CD4-positive, alpha-beta T cell treated with Interleukin-4 for 1 hour (primary cell): ENCODE measurements at places on chromosomes 12 and 14.

DNA sequence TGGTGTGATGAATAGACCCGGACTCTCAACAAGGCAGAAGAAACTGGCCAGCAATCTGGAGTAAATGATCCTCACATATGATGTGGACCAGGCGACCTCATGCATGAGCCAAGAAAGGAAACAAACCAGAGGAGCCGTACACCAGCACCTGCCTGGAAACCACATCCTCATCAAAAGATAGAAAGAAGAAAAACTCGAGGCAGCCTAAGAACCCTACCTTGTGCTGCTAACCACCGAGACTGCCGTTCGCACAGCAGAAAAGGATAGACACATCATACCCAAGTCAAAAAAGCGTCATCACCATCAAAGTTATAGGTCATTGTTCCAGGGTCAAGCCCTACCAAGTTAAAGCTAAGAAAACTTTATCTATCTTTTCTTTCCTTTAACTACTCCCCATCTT is 66.7 kb downstream of the RESF1 start:
- peak; percentile 40 for DNase-seq

- DNase-seq, result peak; percentile 45
These were observed 90.6 kb downstream of the PAPOLA start for GRCh38 chr14:96592591-96593386.

GRCh38 chr12:118137148-118137678 is 1.3 kb downstream of the PEBP1 start:
- no peak for DNase-seq

DNA sequence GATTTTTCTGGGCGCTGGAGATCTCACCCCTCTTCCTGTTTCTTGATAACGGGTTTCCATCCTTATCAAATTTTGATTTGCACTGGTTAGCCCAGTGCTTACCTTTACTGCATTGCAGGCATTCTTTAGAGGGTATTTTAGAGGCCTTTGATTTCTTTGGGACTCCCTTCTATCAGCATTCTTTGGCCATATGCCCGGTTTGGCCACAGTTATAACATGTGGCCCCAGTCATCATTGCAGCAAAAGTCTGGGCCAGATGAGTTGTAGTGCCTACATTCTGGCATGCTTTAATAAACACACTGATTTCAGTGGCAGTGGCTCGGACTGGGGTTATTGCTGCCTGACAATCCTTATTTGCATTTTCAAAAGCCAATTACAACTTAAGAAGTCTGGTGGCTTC is 82.3 kb downstream of the KCNMB4 start:
- no peak for DNase-seq

DNA sequence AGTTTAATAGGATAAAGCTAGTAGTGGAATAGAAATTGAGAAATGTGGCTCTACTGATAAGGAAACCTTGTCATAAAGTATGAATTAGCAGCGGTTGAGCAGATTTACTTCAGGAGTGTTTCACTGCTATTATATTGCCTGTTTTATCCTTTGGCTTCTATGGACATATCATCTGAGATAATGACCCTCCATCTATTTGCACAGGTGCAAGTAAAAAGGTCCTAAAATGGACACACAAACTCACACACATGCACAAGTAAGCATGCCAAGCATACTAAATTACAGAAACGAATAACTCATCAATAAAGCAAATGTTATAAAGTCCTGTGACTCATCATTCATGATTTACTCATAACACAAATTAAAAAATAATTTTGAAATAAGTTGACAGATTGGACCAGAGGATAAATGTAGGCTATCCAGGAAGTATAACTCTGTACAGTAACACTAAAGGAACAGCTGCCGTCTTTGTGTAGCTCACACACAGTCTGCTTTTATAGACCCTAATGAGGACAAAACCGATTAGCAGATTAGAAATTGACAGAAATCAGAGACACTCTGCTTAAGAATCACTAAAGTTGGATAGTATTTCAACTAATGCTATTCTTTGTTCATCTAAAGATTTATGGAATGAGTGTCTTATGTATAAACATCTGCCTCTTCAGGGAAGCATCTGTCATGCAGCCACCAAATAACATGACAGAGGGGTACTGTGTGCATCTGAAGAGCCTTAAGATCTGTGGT is 73.9 kb downstream of the SYT1 start:
- no peak for DNase-seq

GRCh38 chr12:74021937-74022336 is 515.7 kb upstream of the ATXN7L3B start:
- no peak for DNase-seq

GRCh38 chr14:24397639-24398292 is 1.0 kb upstream of the NYNRIN start:
- no peak for DNase-seq

DNA sequence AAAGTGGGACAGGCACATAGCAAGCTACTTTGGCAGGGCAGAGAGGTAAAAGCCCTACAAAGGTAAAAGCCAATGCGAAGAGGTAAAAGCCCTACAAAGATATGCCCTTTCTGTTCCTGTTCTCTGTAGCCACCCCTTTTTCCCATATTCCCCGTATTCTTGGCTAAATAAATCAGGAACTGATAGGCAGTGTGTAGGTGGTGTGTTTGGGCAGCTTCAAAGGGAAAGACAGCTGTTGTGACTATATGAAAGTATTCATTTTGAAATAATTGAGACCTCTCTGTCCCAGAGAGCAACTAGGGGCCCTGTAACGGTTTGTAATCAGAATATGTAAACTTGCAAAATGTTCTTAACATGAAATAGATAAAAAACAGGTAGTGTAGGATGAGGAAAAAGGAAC is 11.3 kb upstream of the SLC41A2 start:
- DNase-seq, result no peak

- DNase-seq, result no peak
These were observed 176.3 kb downstream of the ESR2 start for GRCh38 chr14:64117671-64118402.

- DNase-seq, result no peak
These were observed 105.0 kb downstream of the SNAPC1 start for GRCh38 chr14:61866932-61867920.

- no peak for DNase-seq
These were observed 3.3 kb upstream of the NAA25 start for GRCh38 chr12:112111931-112112330.

- DNase-seq, result no peak
These were observed 24.2 kb downstream of the NUAK1 start for GRCh38 chr12:106114447-106115068.

DNA sequence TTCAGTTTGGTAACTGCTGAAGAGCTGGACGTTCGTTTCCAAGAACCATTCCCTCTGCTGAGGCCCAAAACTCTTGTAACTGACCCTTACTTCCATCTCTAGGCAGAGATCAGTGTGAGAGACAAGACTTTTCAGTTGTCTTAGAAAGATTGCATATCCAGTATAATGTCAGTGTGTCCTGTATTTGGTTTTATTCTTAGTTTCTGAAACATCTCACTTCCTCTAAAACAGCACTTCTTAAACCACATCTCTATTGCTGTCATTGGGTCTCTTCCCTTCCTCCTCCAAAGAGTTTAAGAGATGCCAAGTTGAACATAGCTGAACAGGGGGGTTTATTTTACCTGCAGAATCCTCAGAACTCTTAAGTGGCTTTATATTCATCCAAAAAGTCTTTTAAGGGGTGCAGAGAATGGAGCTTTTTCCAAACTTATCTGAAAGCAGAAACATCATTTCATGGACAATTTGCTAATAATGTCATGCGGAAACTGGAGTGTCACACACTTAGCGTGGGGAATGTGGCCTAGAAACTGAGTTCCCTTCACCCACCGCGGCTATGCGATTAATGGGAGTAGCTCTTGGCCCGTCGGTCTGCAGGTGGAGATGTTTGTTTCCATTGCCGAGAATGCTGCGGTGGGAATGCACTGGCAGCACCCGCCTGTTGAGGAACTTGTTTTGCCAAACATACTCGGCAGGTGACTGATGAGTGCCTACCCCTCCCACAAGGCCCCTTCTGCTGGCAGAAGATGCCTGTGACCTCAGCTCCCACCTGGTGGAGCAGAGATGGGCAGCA is 148.2 kb downstream of the ADGRD1 start:
- no peak for DNase-seq

DNA sequence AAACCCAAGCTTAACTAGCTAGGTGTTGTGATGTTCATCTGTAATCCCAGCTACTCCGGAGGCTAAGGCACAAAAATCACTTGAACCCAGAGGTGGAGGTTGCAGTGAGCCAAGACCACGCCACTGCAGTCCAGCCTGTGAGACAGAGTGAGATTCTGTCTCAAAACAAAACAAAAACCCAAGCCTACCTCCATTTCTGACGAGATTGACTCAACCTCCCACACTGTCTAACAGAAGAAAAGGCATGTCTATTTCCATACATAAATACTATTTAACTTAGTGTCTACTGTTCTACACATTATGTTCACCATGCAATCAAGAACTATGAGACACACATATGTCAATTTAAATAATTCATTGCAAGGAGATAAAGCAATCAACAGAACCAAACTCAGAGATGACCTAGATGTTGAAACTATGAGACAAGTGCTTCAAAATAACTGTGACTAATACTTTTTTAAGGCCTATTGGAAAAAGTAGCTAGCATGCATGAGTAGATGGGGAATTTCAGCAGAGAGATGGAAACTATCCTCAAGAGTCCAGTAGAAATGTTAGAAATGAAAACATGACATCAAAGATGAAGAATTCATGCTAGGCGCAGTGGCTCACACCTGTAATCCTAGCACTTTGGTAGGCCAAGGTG is 75.9 kb upstream of the DHRS4 start:
- DNase-seq, result no peak

GRCh38 chr14:100359881-100360280 is 36.7 kb downstream of the SLC25A47 start:
- DNase-seq, result no peak

- no peak for DNase-seq
These were observed 183.1 kb downstream of the RMST start for GRCh38 chr12:97645726-97646125.

- DNase-seq, result no peak
These were observed 29.5 kb upstream of the MSRB3 start for GRCh38 chr12:65248656-65249633.

DNA sequence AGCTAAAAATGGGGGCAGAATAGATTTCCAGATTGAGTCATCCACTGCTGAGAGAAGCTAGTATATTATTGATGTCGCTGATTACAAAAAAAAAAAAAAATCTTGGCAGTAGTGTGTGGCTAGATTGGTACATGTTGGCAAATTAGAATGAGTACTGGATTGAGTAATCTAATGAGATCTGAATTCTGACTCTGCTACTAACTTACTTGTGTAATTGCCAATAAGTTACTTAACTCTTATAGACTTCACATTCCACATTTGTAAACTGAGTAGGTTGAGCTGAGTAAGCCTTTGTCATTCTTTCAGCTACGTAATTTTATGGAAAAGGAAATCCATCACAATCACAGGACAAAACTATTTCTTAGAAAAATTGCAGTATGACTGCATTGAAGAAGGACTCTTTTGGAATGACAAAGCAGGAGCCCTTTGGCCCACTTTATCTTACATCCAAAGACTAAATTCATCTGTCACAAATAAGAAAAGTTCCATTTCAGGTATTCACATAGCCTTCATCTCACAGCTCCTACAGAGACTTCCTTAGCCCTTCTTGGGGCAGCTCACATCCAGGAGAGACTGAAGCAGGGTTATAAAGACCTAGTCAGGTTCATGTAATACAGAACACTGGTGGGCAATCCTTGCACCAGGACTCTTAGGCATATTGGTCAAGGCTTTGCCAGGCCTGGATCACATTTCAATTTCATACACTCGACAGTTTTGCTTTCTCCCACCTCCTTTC is 197.3 kb upstream of the CPNE8 start:
- DNase-seq, result no peak

- no peak for DNase-seq
These were observed 286.6 kb upstream of the PWP1 start for GRCh38 chr12:107399046-107399445.
